Fibroblast of mammary gland (primary cell): ENCODE measurements at places on chromosomes 11 and 22.

DNA sequence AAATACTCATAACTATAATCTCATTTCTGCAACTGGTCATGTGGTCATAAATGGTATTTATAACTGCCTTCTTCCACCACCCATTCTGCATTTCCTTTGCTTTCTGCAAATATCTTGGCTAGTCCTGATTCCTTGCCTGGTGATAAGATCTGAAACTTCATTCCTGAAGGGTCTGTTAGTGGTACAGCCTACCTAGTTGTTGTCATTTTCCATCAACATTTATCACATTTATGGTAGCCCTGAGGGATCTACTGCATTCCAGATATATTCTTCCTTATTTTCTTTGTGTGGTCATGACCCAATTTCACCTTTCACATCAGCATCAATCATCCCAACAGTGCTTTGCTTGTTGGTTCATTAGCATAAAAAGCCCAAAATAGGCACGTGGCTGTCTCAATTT lies 50.1 kb downstream of the DDX6 start:
- DNase-seq = no peak

- DNase-seq = no peak
Measured at GRCh38 chr11:33867561-33867960, 24.3 kb downstream of the LMO2 start.

DNA sequence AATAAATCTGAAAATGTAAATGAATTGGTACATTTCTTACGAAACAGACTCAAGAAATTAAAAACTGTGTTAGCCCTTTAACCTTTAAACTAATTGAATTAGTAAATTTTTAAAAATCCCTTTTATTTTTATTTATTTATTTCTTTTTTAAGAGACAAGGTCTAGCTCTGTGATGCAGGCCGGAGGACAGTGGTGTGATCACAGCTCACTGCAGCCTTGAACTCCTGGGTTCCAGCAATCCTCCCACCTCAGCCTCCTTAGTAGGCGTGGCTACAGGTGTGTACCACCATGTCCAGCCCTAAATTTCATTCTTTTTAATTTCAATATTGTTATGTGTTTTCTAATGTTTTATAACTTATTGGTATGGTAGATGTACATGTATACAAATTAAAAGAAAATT lies 72.6 kb downstream of the MYEOV start:
- DNase-seq = no peak

DNA sequence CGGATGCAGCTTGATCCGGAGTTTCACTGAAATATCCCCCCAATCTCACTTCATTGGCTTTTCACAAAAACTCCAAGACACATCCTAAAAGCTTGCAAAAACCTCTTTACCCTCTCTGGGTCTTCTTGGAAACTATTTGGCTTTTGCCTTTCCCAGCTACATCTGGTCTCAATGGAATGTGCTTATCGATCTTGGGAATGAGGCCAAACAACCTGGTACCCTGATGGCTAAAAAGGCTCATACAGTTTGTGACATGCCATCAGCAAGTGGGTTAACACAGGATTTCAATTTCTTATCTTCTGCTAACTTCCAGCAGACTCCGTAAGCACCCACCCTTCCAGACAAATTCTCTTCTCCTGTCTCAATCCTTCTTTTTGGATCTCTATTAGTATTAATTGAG lies 45.9 kb upstream of the TEAD1 start:
- DNase-seq = no peak

DNA sequence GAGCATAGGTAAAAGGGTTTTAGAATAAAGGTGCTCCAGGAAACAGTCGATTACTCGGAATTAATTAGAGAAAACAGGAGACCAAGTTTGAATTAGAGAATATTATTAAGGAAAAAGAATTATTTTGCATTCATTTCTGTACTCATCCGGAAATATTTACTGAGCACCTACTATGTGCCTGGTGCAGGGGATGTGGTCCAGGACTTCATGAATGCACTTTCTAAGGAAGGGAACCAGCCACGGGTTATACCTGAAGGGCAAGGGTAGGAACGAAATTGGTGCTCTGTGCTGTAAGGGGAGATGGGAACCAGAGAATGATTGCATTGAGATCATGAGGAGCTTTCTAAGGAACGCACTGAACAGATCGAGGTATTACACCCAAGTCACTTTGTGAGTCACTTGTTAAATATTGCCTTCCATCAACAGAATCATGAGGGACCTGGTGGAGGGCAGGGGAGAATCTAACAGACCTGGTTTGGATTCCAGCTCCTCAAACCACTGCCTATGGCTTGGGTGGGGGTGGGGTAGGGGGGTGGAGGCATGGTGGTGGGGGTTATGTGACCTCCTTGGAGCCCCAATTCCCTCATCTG lies 40.9 kb downstream of the C11orf96 start:
- DNase-seq = no peak

- DNase-seq = no peak
Measured at GRCh38 chr11:8293171-8293570, 29.5 kb upstream of the LMO1 start.

DNA sequence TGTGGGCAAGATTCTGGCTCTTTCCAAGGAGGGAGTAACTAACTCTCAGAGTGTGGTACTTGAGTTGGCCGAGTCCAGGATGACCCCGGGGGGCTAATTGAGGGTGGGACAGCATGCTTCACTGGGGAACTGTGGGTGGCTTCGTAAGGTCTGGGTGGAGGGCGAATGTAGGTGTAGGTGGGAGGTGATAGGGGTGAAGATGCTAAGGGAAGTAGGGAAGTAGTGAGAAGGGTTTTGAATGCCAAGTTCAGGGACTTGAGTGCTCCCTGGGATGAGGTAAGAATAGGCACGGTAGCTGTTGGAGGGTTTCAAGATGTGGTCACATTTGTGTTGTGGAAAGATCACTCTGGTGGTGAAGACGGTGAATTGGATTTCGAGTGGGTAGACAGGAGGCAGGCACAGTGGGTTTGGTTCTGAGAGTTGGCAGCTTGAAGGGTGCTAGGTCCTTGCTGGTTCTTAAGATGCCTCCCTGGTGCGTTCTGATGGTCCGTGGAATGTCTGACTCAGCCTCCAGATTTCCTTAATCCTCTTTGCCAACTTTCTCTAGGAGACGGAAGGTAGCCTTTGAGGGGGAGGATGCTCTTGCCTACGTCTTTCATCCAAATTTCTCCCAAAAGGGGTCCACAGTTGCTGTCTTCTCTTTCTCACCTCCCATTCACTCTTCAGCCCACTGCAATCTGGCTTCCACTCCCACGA lies 2.5 kb upstream of the DNAL4 start:
- peak; percentile 36 for DNase-seq

GRCh38 chr11:88744140-88744539 lies 321.6 kb downstream of the GRM5 start:
- no peak for DNase-seq
